ENCODE measurements at places on chromosomes 5 and 9. TPM values are rescaled to one million over a fixed set of nuclear protein-coding genes. Genes with fewer than 3 reads are reported as not detected.

SPINK4 gene
- total RNA-seq, result not detected

HAVCR2 gene
- not detected for total RNA-seq

LHX2 gene
- not detected for total RNA-seq

PIP5K1B gene
- not detected for total RNA-seq

DBH gene
- total RNA-seq, result not detected

C9orf153 gene
- not detected for total RNA-seq

PAX5 gene
- total RNA-seq, result not detected

NNT gene
- total RNA-seq, result 38.6 TPM

PKD2L2 gene
- total RNA-seq, result not detected

SPDL1 gene
- 52.3 TPM for total RNA-seq

ADGRD2 gene
- total RNA-seq, result not detected

PLPPR1 gene
- 0.07 TPM for total RNA-seq

ALDOB gene
- total RNA-seq, result not detected

TSSK1B gene
- total RNA-seq, result not detected

IL3 gene
- total RNA-seq, result not detected
